ENCODE measurements at places on chromosomes 1 and 21.
A peak's percentile ranks its signal among the peaks of the same experiment; 100 is the strongest.

DNA sequence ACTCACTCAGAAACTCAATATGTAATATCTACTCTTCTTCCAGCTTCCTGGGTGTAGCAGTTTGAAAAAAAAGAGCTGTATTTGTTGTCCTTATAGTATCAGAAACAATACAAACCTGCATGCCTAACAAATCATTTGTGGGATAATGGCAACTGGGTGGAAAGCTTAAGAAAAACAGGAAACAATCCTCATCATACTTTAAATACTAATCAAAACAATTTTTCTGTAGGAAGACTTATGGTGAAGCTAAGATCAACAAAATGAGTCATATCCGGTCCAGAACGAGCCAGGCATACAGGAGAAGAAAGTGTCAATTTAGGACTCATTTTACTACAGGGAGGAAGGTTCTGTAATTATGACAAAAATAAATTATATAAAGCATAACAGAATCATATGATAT is 181.8 kb upstream of the ADGRL4 start:
- no peak for DNase-seq

DNA sequence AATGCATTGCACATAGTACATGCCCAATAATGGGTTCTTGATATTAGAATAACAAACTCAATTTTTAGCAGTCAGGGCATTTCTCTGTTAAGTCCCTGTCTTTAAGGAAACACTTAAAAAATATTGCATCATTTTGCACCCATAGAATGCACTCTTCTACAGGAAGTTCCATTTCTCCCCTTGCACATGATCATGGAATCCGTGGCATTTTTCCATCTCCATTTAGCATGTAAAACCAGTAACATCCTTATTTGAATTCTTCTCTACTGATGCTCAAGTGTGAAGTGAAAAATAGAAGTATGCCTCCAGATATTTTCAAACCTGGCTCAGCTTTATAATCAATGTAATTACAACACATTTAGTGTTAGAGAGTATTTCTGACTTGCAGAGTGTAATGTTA is 192.8 kb downstream of the RWDD3 start:
- no peak for DNase-seq

DNA sequence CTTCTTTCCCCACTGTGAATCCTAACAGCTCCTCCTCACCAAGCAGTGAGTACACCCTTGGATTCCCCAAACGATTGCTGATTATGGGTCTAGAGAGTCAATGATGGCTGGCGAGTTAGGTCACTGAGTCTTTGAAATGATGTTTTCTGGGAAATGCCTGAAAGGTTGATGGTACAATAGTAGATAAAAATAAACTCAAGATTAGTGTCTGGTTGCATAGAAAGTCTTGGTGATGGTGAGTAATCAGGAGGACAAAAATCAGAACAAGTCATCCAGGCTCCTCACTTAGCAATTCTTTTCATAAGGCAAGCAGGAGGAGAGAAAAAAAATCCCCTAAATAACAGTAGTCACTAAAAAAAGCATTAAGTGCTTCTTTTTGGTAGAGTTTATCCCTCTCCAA is 22.6 kb downstream of the HLX start:
- DNase-seq: no peak

DNA sequence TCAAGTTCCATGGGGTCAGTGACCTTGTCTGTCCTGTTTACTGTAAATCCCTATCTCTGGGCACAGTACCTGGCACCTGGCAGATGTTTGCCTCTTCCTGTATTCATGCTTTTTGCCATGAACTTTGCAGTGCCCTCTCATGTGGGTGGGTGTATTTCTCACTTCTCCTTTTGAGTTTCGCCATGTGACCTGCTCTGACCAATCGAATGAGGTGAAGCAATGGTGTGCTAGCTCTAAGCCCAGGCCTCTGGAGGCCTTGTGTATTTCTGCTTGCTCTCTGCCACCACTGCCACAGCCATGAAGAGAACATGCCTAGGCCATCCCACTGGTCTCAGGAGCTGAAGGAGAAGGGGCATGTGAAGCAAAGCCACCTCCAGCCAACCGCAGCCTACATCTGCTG is 185.5 kb upstream of the ZC3H12A start:
- DNase-seq: no peak

DNA sequence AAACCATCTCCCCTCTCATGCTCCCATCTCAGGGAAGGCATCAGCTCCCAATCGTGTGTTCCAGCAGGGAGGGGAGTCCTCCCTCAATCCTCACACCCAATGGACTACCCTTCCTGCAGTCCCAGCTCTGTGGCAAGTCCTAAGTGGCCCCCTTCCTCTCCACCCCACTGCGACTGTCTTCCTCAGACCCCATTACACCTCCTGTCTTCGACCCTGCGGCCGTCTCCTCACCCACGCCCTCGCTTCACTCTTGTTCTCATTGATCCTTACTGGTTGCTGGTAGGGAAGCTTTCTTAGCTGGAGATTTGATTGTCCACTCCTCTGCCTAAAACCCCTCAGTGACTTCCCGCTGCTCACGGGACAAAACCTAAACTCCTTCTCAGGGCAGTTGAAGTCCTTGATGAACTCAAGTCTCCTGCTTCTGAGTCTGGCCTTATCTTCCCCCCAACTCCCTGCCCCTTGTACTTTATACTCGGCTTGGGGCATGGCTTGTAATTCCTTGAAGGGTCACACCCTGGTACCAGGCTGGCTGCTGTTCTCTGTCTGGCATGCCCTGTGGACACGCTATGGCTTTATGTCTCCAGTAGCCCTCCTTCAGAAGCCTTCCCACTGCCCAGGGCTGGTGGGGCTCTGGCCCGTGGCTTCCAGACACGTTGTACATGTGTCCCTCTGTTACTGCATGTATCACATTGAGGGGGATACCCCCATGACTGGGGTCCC is 2.3 kb upstream of the EPS8L3 start:
- no peak for DNase-seq

GRCh38 chr1:226692823-226693222 is 46.3 kb downstream of the ITPKB start:
- no peak for DNase-seq

GRCh38 chr1:243261390-243261789 is 5.5 kb downstream of the SDCCAG8 start:
- no peak for DNase-seq

- no peak for DNase-seq
These were observed 40.5 kb downstream of the DISC1 start for GRCh38 chr1:231666937-231667608.

DNA sequence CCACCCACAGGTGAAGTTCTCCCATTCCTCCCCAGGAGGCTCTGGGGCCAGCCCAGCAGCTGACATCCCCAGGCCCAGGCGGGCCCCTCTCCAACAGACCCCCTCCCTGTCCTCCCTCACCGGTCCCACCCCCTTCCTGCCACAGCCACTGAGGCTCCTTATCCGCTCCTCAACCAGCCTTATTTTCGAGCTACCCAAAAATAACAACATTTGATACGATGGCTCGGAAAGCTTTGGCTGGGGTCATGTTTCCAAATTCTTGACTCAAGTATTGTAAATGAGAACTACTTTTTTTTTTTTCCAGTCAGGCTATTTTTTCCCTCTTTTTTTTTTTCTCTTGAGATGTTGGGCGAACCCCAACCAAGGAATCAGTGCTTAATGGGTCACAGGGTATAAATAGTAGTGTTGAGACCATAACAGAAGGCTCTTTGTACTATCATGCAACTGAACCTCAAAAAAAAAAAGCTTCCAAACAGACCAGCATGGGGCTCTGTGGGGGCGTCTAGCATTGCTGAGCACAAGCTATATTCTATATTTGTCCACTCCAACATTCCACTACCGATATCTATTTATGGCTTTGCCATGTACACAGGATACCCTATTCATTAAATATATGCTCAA is 27.2 kb downstream of the IRF2BP2 start:
- no peak for DNase-seq

GRCh38 chr1:114134518-114134917 is 19.2 kb downstream of the SYT6 start:
- no peak for DNase-seq

GRCh38 chr21:44636209-44637017 is 743 bp upstream of the KRTAP10-10 start:
- DNase-seq: no peak

DNA sequence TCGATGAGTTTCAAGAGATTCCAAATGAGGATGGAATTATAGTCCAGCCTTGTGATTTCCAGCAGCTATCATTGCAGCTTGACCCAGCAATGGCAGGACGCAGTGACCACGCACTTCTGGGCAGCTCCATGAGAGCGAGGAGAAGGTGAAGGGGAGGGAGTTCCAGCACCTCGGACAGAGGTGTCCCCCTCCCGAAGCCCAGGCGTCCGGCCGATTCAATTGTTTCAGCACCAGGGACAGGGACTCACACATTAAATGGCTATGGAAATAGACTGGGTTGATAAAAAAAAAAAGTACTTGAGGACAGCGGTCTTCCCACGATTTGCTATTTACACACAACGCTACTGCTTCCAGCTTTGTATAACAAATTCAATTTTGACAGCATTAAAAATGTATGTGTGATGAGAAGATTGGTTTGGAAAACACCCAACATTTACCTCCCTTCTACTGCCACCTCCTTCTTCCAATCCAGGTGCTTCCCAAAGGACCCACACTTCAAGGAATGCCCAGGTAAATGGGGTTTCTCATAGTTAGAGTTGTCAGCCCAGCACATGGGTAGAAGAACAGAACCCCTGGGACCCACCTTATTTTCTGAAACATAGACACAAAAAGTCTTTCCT is 71.8 kb downstream of the DISP3 start:
- DNase-seq: no peak

DNA sequence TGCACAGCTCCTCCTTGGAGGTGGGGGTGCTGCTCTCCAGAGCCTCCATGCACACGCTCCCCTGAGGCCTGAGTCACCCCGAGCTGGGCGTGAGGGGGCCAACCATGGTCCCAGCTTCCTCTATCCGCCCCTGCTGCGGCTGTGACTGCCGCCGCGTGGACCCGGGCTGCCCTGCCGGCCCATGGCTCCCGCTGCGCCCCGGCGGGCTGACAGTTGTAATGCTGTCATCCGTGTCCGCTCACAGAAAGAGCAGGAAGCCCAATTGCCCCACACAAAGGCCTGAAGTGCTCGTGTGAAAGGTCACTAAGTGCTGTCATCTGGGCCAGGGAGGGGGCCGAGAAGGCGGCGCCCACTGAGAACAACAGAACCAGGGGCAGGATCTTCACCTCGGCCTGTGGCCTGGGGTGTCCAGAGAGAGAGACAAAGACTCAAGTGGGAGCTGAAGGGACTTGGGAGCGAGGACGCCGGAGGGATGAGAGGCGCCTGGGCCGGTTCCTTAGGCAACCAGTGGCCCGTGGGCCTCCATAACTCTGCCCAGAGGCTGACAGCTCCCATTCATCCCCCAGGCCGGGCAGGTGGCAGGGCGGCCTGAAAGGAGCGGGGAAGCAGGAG is 31.5 kb downstream of the OLIG1 start:
- DNase-seq: no peak

GRCh38 chr1:43545339-43545694 is 14.6 kb downstream of the PTPRF start:
- no peak for DNase-seq

- no peak for DNase-seq
These were observed at the start of gene IARS2 for GRCh38 chr1:220094016-220094911. TSS of gene IARS2 (plus strand) at chr1:220094132. CDS start at chr1:220094217, 85 bp downstream.

- DNase-seq: no peak
These were observed 8.6 kb downstream of the SMAP2 start for GRCh38 chr1:40382108-40382460.

- no peak for DNase-seq
These were observed 17.5 kb downstream of the RUNX3 start for GRCh38 chr1:24912376-24913273.

DNA sequence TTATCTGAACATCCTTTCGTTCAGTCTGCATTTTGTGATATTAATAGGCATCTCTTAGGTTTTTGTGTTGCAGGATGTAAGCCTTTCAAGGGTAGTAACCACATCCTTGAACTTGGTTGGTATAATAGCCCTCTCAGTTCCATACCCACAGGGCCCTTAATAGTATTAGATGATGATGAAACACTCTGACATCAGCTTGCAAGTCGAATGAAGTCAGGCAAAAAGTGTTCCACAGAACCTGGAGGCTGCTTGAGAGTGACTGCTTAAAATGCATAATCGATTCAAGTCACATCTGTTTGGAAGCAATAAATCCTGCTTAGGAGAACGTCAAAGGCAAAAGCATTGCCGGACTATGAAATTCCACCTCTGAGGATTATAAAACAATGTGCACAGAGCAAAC is 415.6 kb upstream of the KAZN start:
- DNase-seq: no peak

- DNase-seq: peak; percentile 18
These were observed 47.7 kb downstream of the ETS2 start for GRCh38 chr21:38853421-38853919.

DNA sequence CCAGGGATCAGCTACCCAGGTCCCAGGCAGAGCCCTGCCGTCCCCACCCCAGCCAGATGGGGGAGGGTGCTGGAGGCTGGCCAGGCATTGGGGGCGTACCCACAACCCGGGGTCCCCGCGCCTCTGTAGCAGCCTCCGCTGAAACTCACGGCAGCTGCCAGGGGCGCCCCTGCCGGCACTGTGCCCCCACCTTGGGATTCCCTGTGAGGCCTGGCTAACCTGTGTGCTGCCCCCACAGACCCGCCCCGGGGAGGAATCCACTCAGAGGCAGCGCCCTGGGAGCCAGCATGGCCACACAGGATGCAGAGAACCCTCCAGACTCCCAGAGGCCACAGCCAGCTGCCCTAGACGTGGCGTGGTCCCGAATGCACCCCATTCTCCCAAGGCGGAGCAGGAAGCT is 3.8 kb downstream of the DVL1 start:
- no peak for DNase-seq

DNA sequence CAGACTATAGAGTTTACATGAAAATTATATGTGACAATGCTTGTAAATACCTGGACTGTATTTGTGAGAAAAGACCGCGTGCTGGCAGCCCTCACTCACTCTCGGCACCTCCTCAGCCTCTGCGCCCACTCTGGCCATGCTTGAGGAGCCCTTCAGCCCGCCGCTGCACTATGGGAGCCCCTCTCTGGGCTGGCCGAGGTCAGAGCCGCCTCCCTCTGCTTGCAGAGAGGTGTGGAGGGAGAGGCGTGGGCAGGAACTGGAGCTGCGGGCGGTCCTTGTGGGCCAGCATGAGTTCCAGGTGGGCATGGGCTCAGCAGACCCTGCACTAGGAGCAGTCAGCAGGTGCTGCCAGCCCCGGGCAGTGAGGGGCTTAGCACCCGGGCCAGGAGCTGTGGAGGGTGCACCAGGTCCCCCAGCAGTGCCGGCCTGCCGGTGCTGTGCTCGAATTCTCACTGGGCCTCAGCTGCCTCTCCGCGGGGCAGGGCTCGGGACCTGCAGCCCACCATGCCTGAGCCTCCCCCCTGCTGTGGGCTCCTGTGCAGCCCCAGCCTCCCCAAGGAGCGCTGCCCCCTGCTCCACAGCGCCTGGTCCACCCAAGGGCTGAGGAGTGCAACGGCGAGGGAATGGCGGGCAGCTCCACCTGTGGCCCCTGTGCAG is 482.5 kb downstream of the AGBL4 start:
- DNase-seq: no peak

DNA sequence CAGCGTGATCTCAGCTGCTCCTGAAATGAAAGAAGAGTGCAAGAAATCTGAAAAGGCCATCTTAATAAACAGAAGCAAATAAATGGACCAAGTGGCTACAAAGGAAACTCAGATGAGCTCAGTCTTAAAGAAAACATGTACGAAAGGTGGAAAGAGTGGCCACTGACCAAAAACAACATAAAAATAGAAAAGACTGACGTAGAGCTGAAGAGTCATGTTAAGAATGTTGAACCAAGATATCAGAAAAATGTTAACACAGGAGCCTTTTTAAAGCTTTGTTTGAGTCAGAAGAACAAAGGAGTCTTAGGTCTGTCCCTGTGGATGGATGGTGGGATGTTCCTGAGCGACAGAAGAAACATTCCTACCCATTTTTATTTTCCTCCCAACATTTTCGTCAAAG is 30.8 kb upstream of the ZNF648 start:
- DNase-seq: no peak

- no peak for DNase-seq
These were observed 96.5 kb downstream of the LIPI start for GRCh38 chr21:14114251-14114650.

GRCh38 chr1:160206036-160206389 is 829 bp downstream of the PEA15 start:
- DNase-seq: peak; percentile 8
